Activated CD4-positive, CD25-positive, alpha-beta regulatory T cell (primary cell): ENCODE measurements at places on chromosomes 1 and 21.

DNA sequence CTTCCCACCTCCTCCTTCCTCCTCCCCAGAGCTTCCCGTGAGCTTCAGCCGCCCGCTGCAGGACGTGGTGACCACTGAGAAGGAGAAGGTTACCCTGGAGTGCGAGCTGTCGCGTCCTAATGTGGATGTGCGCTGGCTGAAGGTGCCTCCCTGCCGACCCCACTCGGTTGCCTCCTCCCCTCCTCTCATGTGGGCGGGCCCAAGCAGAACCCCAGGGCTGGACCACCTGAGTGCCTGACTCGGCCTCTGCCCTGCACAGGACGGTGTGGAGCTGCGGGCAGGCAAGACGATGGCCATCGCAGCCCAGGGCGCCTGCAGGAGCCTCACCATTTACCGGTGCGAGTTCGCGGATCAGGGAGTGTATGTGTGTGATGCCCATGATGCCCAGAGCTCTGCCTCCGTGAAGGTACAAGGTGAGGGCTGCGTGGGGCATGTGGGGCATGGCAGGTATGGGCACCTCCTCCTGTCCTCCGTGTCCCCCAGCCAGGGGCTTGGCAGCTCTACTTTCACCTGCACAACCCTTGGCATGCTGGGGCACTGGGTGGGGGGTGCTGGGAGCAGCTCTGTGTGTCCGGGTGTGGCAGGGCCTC lies 69.2 kb downstream of the OBSCN start:
- no peak for DNase-seq

DNA sequence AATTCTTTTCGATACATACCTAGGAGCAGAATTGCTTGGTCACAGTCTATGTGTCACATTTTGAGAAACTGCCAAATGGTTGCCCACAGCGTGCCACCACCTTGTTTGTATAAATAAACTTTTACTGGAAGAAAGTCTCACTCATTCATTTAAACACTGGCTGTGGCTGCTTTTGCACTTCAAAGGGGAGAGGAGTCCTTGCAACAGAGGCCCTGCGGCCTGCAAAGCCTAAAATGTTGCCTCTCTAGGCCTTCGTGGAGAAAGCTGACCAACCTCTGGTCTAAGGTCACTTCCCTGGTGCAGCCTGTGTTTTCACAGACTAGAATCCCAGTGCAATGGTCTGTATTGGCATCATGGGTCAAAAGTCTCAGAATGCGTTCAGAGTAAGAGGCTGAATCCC lies 8.3 kb downstream of the RIPK4 start:
- DNase-seq = no peak

DNA sequence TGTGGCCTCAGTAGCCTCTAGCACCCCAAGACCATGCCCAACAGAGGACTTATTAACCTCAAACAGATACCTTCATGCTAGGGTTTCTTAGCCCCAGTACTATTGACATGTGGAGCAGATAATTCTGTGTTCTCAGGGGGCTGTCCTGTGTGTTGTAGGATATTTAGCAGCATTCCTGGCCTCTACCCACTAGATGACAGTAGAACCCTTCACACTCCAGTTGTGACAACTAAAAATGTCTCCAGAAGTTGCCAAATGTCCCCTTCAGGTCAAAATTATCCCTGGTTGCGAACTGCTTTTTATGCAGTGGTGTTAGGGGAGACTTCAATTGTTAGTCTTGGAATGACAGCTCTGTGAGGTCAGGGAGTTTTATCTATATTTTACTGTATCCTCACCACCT lies 8.1 kb downstream of the KAZN start:
- no peak for DNase-seq

- no peak for DNase-seq
These were observed 25.4 kb downstream of the FBXO42 start for GRCh38 chr1:16326833-16327404.

DNA sequence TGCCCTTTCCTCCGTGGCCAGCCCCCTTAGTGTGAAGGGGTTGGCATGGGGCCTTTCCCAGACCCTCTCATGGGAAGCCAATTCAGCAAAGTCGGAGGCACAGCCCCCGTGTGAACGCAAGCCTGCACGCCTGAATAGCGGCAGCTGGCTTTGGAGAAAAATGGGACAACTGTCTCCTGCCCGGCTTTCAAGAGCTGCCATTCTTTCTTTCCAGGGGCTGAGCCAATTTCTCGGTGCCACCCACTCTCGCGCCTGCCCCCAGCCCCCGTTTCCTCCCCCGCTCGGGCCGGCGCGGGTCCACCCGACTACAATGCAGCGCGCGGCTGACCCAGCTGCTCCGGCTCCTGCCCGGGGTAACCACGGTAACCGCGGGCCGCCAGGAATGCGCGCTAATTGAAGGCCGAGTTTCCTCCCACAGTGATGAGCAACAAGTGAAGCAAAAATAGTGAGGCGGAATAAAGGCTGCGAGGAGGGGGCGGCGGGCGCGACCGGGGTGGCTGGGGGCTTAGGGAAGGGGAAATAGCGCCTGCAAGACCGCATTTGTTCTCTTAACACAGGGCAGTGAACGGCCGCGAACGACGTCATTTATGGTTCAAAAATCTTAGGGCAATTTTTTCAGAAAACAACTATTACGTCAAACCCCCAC lies 27.8 kb downstream of the ILDR2 start:
- no peak for DNase-seq

GRCh38 chr1:172473302-172473701 lies 29.4 kb upstream of the PIGC start:
- DNase-seq = no peak

GRCh38 chr1:208219659-208220282 lies 24.4 kb downstream of the PLXNA2 start:
- DNase-seq = no peak

DNA sequence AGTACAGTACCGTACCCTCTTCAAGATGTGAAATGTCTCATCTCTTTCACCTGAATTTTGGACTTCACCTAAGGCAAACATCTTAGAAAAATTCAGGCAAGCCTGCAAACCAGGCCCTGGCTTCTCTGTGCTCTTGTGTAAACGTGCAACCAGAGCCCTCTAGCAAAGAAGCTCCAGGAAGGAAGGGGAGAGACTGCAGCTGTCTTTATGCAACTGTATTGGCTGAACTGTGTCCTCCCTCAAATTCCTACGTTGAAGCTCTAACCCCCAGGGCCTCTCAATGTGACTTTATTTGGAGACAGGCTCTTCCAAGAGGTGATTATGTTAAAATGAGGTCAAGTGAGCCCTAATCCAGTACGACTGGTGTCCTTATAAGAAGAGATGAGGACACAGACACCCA lies 60.3 kb downstream of the SLC45A1 start:
- no peak for DNase-seq

DNA sequence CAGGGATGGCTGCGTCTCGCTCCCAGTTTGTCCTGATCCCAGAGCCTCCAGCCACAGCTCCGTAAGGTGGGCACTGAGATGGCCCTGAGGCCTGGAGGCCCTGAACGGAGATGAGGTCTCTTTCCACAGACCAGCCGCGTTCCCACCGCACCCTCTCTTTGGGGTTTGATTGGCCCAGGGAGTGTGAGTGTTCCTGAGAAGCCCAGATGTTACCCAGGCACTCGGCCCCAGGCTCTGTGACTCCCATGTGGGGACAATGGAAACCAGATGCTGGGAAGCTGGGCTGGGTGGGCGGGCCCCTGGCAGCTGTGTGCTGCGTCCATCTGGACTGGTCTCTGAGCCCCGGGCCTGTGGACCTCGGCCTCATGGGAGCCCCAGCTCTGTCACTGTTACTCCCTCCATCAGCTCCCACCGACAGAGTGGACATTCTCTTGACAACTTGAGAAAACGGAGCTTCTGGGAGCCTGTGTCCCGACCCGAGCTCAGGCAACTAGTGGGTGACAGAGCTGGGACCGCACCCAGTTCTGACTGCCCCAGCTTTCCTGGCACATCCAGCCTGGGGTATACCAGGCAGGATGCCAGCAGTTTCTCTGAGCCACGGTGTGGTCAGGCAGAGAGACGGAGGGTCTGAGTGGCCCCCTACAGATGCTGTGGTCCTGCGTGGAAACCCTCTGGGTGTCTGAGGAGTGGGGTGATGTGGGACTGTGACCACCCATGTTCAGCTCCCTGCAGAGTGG lies 9.8 kb upstream of the COL6A1 start:
- DNase-seq = no peak

DNA sequence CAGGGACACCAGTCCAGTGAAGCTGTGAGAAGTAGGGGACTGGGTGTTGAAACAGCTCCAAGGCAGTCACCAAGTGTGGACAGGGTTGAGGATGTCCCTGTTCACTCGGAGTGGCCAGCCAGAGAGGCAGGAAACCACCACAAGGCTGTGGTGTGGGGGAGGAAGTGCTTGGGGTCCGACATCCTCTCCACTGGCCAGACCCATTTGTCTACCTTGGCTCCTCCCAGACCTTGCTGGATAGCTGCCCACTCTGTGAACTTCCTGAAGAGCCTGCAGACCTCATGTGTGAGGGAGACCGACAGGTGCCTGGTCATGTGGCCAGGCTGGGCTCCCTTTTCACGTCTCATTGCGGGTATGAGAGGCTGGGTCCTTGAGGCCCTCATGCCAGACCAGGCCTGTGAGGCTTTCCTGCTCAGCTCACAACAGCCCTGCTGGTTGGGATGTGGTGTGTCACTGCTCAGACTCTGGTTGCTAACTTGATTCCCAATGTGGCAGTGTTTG lies 21.8 kb downstream of the CYP4B1 start:
- no peak for DNase-seq

DNA sequence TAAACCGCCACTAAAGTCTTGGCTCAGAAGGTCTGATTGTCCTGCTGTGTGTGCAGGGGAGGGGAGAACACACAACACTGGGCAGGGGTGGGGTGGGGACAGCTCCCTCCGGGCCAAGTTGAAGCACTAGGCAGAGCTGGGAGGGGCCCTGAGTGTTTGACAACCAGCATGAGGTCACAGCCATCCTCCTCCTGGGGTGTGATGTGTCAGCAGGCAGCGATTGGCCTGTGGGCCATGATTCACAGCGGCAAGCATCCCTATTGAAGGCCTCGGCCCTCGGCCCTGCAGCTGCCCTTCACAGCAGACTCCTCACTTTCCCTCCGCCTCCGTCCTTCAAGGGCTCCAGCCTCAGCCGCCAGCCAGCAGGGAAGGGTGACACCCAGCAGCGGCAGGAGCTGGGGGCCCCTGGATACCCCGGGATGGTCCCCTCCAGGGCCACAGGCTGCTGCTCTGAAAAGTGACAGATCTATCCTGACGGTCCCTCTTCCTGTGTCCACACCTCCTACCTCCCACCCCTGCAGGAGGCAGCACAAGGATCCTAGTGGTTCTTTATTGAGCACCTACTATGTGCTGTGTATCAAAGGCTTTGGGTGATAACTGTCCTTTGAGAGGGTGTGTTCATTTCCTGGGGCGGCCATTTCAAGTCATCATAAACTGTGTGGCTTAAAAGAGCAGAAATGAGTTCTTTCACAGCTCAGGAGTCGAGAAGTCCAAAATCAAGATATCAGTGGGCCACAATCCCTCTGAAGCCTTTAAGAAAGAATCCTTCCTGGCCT lies 66.0 kb upstream of the SLC25A33 start:
- no peak for DNase-seq

DNA sequence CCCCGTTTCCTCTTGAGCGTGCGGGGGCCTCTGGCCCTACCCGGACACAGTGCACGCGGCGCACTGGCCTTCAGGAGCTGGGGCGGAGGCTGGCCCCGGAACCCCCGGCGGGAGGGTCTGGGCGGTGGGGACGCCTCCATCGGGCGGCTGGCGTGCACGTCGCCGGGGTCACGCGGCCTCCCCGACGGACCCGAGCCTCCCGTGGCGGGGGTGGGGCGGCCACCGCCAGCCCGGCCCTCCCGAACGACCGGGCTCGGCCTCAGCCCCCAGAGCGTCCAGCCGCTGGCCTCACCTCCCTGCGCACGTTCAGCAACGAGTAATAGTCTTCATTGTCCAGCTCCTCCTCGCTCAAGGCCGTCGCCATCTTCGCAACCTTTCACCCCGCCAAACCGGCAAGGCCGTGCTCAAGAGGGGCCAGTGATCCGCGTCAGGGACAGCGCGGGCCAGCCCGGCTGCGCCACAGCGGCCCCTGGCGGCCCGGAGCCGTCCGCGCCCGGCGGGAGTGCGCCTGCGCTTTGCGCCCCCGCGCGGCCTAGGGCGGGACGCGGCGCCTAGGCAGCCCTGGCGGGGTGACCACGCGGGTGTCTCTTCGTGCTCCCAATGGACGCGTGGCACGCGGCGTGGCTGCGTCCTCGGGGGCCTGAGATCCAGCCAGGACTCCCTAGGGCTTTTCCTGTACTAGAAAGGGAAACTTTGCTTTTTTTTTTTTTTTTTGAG lies at the start of gene DNAJC11:
TSS of gene DNAJC11 (minus strand) at position 380 of the 717 bp plus-strand sequence. CDS start at position 364, 16 bp downstream.
- peak; percentile 80 for DNase-seq

DNA sequence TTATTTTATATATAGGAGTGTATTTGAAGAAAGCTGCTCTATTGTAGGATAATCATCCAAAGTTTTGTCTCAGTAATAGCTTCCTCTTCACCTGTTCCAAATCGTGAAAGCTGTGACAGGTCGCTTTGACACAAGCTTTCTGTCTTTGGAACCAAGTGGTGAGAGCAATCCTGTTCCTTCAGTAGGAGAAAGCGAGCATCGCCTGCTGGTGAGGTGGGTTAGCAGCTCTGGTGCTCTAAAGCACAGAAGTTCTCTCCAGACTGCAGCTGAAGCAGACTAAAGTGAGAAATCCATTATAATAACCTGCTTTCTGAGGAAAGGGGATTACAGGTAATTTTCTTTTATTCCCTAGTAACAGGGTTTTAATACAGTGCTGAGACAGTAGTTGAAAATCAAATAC lies 803.8 kb downstream of the ADGRL2 start:
- DNase-seq = no peak

DNA sequence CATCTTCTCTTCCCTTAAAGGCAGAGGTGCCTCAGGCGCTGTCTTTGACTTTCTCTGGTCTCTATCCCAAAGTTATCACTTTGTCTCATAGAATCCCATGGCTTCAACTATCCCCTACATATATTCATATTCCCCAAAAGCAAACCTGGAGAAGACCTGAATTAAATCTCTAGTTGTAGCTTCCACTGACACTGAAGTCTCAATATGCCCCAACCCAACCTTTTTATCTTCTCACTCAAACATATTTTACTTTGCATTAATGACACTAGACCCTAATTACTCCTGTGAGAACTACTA lies 354.5 kb upstream of the DUSP10 start:
- no peak for DNase-seq

DNA sequence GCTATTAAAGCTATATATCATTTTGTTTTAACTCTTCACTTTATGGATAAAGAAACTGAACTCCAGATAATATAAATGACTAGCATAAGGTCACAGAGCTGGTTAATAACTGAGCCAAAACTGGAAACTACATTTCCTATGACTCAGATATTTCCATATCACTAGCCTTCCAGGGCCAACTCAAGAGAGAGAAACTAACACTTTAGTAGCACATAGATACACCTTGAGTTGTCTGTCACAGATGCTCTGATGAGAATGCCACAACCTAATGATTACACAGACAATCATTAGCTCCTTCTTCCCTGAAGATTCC lies 40.7 kb downstream of the NME7 start:
- no peak for DNase-seq

- DNase-seq = no peak
These were observed 94.0 kb downstream of the IFI44 start for GRCh38 chr1:78743626-78744025.
